ENCODE measurements at places on chromosomes 16 and 17. TPM values are rescaled to one million over a fixed set of nuclear protein-coding genes. Genes with fewer than 3 reads are reported as not detected.

GRCh38 chr17:79205688-79206205 is 131.1 kb downstream of the ENGASE start:
- no peaks in the 10 kb centered on the region for H3K4me1 ChIP-seq
- no peak overlapping the region for H3K27ac ChIP-seq
- peaks cover 1% of the 10 kb centered on the region for H3K27me3 ChIP-seq
- DNase-seq = no peak
- no peaks in the 10 kb centered on the region for H3K36me3 ChIP-seq
- H3K4me3 ChIP-seq = no peak overlapping the region

- no peaks in the 10 kb centered on the region for H3K36me3 ChIP-seq
- no peak overlapping the region for H3K27ac ChIP-seq
- H3K4me1 ChIP-seq = no peaks in the 10 kb centered on the region
- no peak overlapping the region for H3K4me3 ChIP-seq
- DNase-seq = no peak
These were observed 19.6 kb upstream of the SREBF1 start for GRCh38 chr17:17856386-17856785.

GRCh38 chr17:78276098-78276887 is 44.9 kb downstream of the TMEM235 start:
- no peak for DNase-seq
- H3K4me3 ChIP-seq = no peak overlapping the region
- H3K27ac ChIP-seq = no peak overlapping the region
- H3K27me3 ChIP-seq = peaks cover 13% of the 10 kb centered on the region
- H3K36me3 ChIP-seq = no peaks in the 10 kb centered on the region
- H3K4me1 ChIP-seq = no peaks in the 10 kb centered on the region

DNA sequence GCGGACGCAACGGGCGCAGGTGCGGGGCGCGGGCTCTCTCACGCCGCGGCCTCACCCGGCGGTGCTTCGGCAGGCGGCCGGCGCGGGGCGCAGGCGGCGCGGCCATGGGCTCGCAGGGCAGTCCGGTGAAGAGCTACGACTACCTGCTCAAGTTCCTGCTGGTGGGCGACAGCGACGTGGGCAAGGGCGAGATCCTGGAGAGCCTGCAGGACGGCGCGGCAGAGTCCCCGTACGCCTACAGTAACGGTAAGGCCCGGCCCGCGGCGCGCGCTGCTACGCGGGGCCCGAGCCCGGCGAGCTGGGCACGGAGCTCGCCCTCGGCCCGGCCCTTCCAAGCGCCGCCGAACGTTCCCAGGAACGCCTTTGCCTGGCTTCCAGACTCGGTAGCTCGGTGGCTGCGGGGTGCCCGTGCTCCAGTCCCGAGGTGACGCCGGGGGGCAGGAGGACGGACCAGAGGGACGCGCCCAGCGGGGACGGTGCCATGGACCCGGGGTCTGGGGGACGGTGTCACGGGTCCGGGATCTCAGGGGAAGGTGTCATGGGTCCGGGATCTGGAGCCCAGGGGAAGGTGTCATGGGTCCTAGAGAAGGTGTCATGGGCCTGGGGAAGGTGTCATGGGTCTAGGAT is 435 bp downstream of the RAB40C start:
- peak; percentile 55 for DNase-seq
- peaks cover 16% of the 10 kb centered on the region for H3K4me1 ChIP-seq
- no peaks in the 10 kb centered on the region for H3K27me3 ChIP-seq
- H3K36me3 ChIP-seq = no peaks in the 10 kb centered on the region

DNA sequence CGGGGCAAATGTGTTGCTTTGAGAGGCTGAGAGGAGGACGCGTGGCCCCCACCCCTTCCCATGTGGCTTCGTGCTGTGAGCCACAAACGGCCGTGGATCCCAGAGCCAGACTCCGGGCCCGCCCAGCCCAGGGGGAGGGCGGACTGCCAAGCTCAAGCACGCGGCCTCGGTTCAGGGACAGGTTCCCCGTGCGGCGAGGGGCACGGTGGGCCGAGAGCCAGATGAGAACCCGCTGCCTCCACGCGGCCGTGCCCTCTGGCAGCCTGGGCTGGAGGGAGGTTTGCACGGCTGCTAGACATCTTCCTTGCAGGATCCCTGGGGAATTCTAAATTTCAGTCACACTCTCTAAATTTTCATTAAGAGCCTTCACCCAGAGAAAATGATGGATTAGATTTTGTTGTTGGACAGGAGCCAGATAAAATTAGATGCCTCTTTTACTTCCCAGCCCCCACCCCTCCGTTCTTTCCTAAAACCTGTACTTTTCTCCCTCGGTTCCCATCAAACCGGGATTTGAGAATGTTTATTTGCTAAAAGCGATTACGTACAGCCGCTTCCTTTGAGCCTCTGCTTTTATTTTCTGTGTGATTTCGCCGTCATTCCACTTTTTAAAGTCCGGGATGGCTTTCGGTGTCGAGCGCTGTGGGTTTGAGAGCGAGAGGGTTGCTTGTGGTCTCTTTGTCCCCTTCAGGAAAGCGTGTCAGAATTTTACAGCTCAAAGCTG is 25.0 kb upstream of the GNG13 start:
- H3K27me3 ChIP-seq = no peaks in the 10 kb centered on the region
- H3K4me1 ChIP-seq = no peaks in the 10 kb centered on the region
- no peak for DNase-seq
- H3K27ac ChIP-seq = no peak overlapping the region
- H3K4me3 ChIP-seq = no peak overlapping the region

DNA sequence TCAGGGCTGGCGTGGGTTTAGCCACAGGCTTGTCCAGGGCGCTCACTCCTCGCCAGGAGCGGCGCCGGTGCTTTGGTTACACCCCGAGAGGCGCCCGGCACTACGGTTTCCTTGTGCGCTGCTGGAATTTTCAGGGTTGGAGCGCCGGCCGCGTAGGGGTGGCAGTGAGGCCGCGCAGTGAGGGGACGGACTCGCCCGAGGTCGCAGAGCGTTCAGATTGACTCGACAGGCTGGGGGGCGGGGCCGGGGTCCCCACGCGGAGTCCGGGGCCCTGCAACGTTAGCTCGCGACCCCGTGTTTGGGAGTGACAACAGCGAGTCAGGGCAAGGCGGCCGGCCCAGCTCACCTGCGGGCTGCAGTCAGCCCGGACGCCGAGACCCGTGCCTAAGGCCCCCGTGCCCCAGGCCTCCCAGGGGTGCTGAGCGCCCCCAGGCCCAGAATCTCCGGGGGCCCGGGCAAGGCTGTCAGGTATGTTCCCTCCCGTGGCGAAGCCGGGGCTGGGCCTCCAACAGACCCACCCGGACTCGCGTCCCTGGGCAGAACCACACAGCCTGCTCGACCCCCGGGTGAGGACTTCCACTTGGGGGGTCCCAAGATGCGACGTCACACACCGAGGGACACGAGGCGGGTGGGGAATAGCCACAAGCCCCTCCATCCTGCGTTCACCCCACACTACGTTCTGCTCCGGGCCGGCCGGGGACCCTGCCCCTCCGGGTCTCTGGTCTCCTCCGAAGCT is 1.3 kb upstream of the ACTG1 start:
- peak; percentile 35 for DNase-seq
- peaks cover 35% of the 10 kb centered on the region for H3K4me1 ChIP-seq
- peak overlapping the region; percentile 60 for H3K27ac ChIP-seq
- H3K36me3 ChIP-seq = peaks cover 15% of the 10 kb centered on the region
- peak overlapping the region; percentile 55 for H3K4me3 ChIP-seq

- no peak overlapping the region for H3K27ac ChIP-seq
- no peak for DNase-seq
- no peak overlapping the region for H3K4me3 ChIP-seq
These were observed 65.2 kb upstream of the ZNF469 start for GRCh38 chr16:88317613-88317965.

- H3K27me3 ChIP-seq = no peaks in the 10 kb centered on the region
- H3K4me3 ChIP-seq = no peak overlapping the region
- no peak for DNase-seq
- H3K27ac ChIP-seq = no peak overlapping the region
These were observed 9.5 kb downstream of the PROCA1 start for GRCh38 chr17:28702026-28702751.

- DNase-seq = peak; percentile 68
- H3K36me3 ChIP-seq = no peaks in the 10 kb centered on the region
These were observed 94.8 kb upstream of the CBX4 start for GRCh38 chr17:79933863-79934652.

DNA sequence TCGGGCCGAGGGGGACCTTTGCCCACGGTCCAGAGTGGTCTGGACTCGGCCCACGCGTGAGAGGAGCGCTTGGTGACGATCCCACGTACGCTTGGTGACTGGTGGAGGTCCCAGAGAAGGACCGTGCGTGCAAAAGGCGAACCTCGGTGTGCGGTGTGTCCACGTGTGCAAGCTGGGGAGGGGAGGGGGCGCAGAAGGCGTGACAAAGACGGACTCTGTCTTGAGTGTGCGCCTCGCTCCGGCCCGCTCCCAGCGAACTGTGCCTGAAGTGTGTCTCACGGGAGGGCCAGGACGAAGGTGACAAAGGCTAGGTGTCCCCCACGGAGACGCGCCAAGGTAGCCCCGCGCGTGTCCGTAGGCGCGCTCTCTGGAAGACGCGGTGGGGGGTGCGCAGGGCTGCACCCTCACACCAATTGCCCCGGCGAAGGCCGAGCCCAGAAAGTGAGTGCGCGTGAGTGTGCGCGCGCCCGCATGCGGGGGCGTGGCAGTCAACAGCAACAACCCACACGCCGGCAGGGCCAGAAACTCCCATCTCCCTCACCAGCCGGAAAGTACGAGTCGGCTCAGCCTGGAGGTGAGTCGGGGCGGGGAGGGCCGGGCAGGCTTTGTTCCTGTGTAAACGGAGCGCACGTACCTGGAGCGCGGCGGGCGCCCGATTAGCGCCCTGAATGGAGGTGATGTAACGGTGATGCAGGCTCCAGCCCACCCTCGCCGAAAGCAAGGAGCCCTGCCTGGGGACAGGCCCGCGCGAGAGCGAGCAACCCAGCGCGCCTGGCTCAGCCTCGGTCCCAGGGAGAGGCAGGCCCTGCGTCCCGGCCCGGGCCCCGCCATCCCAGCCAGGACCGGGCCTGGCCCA is at the start of gene GPRC5C:
Gene GPRC5C, plus strand, starts transcription at position 521 of the 856 bp plus-strand sequence. CDS start 7,689 bp downstream, outside the sequence.
- H3K4me3 ChIP-seq = no peak within 1 kb of the TSS
- DNase-seq = no peak
- no peaks in the 10 kb centered on the region for H3K4me1 ChIP-seq
- no peaks in the 10 kb centered on the region for H3K36me3 ChIP-seq
- no peak within 1 kb of the TSS for H3K27ac ChIP-seq

DNA sequence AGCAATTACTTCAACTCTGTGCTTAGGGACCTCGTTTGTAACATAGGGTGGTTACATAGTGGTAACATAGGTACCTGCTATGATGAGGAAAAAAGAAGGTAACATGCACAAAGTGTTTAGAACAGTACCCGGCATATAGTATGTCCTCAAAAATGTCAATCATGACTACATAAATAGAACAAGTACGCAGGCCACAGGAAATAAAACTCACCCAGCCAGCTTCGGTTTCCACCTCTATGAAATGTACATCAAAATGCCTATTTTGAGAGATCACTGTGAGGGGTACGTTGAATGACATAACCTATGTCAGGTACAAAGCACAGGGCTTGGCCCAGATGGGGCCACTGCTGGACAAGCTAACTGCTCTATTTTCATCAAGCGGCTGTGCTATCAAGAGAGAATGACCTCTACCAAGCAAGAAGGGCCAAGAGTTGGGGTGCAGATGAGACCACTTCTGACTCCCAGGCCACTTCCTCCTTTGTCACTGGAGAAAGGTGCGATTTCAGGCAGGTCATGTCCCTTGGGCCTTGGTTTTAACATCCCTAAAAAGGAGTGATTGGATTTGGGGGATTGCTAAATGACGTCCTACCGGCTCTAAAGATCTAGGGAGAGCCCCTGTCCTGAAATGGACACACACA is 45.4 kb downstream of the WSB1 start:
- H3K4me3 ChIP-seq = no peak overlapping the region
- H3K27me3 ChIP-seq = no peaks in the 10 kb centered on the region
- no peak for DNase-seq
- no peaks in the 10 kb centered on the region for H3K36me3 ChIP-seq
- no peak overlapping the region for H3K27ac ChIP-seq
- peaks cover 14% of the 10 kb centered on the region for H3K4me1 ChIP-seq

GRCh38 chr17:9837551-9838471 is 12.1 kb downstream of the GLP2R start:
- DNase-seq = no peak
- no peaks in the 10 kb centered on the region for H3K36me3 ChIP-seq
- H3K27ac ChIP-seq = no peak overlapping the region
- no peaks in the 10 kb centered on the region for H3K27me3 ChIP-seq

- H3K27ac ChIP-seq = no peak overlapping the region
- peaks cover 14% of the 10 kb centered on the region for H3K4me1 ChIP-seq
- no peak overlapping the region for H3K4me3 ChIP-seq
- DNase-seq = peak; percentile 55
- no peaks in the 10 kb centered on the region for H3K36me3 ChIP-seq
These were observed 185.9 kb downstream of the CDK5R1 start for GRCh38 chr17:32672711-32673110.

- H3K4me1 ChIP-seq = no peaks in the 10 kb centered on the region
- no peaks in the 10 kb centered on the region for H3K36me3 ChIP-seq
- no peak for DNase-seq
- no peak overlapping the region for H3K4me3 ChIP-seq
These were observed 9.8 kb upstream of the MYOCD start for GRCh38 chr17:12655936-12656335.

Gene TBC1D3E
- not detected for total RNA-seq

Gene PROCA1
- total RNA-seq = 2.1 TPM

Gene ITGB4
- 4.1 TPM for total RNA-seq

Gene OTOP2
- total RNA-seq = not detected
